Left forelimb (tissue), 1 donor: ENCODE measurements at places on chromosomes 7 and 10.
A peak's percentile ranks its signal among the peaks of the same experiment; 100 is the strongest.

GRCh38 chr7:129493555-129493954 lies 8.8 kb upstream of the SMKR1 start:
- no peak for DNase-seq

DNA sequence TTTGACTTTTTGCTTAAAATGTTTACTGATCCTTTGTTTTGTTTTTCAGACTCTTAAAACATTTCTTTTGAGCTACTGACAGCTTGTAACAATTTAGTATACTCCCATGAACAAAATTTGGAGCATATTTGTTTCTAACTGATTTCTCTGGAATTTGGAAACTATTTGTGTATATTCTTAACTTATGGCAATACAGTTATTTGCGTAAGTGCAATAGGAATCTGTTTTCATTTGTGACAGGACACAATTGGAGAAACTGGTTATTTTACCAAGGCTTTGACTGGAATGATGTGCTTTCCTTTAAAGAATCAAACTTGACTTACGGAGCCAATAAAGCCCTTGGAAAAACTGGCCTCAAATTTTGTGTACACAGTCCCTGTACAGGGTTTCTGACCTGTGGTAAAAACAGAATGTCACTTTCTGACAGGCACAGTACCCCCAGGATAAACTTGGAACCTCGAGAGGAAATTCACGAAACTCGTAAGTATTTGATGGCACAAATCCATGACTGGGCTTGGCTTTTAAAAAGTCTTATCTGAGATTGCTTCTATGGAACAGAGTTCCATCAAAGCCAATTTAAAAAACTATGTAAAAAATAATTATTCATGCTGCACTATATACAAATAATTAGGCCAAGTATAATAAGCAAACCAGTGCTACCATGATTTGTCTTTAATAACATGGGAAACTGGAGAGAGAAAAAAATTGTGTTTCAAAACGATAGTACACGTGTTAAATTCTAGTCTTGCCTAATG lies 70.4 kb downstream of the ST8SIA6 start:
- no peak for DNase-seq

DNA sequence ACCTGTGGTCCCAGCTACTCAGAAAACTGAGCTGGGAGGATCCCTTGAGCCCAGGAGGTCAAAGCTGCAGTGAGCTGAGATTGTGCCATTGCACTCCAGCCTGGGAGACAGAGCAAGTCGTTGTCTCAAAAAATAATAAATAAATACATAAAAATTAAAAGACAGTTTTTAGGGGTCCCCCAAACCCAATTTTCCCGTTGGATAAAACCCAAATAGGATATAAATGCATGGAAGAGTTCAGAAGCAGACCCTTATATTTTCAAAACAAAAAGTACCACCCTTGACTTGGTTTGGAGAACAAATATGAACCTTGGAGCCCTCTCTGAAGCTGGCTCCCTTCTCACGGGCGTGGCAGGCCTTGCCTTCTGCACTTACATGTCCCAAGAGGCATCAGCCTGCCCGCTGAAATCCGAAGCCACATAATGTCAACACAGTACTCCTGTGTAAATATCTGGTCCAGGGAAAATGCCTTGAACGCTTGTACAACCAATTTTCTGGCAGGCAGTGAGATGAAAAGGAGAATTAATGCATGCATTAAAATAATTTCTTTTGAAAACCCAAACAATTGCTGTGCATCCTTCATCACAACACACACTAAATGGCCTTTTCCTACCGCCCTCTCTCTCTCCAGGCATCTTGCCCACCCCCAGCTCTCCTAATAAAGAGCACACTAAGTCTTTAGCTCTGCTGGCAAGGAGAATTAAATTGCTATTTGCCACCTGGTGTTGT lies 46.4 kb upstream of the PARD3 start:
- no peak for DNase-seq

GRCh38 chr7:90629297-90629918 lies 33.3 kb downstream of the CDK14 start:
- no peak for DNase-seq

DNA sequence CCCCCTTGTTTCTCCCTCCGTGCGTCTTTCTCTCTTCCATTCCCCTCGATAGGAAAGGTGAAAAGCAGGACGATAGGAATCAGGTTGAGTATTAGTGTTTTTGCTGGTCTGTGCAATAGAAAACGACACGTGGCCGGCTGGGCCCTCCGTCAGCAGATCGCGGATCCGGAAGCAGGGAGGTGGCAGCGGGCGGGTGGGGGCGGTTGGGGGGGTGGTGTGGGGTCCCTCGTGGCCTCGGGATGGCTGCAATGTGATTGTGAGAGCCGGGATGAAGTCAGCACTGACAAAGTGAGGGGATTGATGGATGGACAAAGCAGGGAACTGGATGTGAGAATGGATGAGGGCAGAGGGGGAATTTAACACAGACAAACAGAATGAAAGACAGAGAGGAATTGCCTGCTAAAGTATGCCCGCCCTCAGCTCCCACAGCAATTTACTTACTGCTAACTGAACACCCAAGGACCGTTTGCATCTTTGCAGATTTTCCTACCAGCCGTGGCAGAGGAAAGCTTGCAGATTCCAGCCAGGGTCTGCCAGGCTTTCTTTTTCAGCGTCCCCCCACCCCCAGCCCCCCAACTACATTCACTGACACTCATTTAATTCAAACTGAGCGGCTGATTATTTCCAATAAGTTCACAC lies 280.9 kb downstream of the LRMDA start:
- DNase-seq, result no peak

GRCh38 chr10:43174969-43175368 lies 36.7 kb downstream of the CSGALNACT2 start:
- no peak for DNase-seq

DNA sequence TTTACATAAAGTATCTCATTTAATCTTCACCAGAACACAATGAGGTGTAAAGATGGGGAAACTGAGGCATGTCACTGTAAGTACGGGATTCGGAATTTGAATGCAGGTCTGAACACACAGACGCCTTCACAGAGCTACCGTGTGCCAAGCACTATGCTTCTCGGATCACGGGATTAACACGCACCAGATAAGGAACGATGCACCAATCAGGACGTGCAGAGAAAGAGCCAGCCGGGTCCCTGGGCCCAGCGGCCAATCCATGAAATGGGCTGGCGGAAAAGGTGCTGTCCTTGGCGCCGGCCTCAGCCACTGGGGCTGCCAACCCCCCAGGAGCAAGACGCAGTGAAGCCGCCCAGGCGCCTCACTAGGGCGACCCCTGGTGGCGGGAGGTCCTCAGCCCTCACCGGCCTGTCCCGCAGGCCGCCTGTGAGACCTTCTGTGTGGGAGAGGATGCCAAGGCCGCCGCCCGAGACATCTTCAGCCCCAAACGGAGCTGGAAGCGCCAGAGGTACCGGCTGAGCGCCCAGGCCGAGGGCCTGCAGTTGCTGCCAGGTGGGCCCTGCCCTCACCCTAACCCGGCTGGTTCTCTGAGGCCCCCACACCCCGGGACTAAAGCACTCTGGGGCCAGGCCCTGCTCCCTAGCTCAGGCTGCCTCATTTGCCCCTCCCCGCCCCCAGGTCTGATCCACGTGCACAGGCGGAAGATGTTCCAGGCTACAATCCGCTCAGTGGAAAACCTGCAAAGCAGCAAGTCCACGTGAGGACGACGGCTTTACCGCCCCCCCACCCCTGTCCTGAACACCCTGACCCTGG lies 15.6 kb downstream of the ATG9B start:
- no peak for DNase-seq

GRCh38 chr7:140033036-140033435 lies 29.7 kb downstream of the PARP12 start:
- no peak for DNase-seq

- DNase-seq, result no peak
These were observed 76.8 kb downstream of the PLXNA4 start for GRCh38 chr7:132499487-132499886.

DNA sequence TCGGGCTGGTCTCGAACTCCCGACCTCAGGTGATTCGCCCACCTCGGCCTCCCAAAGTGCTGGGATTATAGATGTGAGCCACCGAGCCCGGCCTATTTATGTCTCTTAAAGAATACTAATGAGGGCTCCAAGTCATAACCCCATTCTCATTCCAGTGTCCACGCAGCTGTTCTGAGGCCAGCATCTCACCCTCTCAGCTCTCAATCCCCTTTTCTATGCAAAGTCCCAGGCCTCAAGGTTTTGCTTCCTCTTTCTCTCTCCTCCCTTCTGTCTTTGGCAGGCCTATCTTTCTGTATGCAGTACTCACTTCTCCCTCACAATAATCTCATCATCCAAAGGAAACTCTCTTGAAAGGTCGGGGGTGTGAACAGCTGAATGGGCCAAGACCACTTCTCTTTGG lies 28.0 kb upstream of the VSIR start:
- no peak for DNase-seq

DNA sequence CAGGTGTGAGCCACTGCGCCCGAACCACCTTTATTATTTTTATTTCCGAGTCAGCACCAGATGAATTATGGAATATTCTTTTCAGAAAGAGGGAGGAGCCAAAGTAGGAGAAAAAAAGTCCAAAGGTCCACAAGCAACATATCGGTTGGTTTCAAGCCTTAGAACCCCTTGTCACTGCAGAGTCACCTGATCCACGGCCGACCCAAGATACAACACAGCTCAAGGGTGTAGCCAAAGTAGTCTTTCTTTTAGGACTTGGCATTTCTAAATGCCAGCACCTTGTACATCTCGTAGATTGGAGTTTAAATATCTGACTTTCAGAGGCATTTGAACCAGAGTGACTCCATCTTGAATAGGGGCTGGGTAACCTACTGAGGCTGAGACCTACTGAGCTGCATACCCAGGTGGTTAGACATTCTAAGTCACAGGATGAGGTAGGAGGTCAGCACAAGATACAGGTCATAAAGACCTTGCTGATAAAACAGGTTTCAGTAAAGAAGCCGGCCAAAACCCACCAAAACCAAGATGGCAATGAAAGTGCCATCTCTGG lies 113.9 kb upstream of the ANLN start:
- DNase-seq, result no peak

DNA sequence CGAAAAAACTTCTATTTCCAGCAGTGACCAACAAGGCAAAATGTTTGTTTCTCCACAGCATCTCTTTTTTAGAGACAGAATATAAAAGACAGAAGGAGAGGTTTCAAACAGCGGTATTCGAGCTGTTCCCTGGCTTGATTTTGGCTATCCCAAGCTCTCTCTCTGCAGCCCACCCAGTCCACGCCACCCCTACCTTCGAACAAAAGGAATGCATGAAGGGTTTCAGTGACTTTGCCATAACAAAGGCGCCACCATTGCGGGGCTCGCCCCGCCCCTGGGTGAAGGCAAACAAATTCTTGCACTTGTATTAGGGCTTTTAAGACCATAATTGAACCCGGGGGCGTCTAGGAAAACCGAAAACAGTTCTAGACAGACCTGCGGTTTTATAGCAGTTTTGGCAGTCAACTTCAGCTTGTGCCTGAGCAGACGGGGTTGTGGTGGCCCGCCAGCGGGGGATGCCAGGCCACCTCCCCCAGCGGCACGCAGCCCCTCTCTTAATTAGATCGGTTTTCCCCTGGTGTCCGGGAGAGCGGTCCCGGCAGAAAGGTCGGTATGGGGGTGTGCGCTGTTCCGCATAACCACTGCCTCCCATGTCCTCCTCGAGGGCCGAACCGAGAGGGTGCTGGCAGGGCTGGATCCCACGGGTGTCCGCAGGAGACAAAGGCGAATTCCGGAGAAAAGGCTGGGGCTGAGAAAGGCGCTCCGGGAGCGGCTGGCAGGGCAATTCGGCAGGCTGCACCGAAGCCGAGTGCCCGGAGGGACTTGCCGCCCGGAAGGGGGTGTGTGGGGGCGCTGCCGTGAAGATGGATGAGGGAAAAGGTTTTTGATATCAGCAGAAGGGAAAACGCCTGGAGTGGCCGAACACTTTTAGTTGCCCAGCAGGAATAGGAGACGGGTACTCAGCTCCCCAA lies 2.7 kb upstream of the HOXA11 start:
- peak; percentile 70 for DNase-seq

DNA sequence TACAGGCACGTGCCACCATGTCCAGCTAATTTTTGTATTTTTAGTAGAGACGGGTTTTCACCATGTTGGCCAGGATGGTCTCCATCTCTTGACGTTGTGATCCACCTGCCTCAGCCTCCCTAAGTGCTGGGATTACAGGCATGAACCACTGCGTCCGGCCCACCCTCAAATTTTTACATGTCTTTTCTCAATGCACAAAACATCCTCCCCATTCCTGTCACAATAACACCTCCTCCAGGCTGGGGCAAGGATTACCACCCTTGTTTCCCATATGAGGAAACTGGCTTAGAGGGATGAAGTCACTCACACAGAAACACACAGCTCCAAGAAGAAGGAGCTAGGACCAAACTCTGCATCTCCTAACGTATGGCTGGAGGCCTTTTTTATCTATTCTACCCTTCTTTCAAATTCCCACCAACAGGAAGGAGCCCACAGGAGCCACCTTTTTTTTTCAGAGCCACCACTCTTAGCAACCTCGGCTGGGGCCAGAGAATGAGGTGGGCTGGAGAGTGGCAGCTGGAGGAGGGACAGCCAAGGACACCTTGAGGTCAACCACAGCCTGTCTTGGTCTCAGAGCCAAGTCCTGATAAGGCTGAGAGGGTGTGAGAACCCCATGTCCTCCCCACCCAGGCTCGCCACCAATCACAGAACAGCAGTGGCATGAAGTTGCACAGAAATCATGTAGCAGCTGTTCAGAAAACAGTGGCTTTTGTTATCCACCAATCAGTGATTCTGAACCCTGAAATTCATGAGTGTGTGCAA lies 113.1 kb upstream of the PDLIM1 start:
- no peak for DNase-seq

GRCh38 chr10:6177880-6178281 lies 24.9 kb upstream of the PFKFB3 start:
- no peak for DNase-seq
